ENCODE measurements at places on chromosomes 5 and 9.

- DNase-seq, result no peak
These were observed 478.5 kb upstream of the KIF2A start for GRCh38 chr5:61827445-61827975.

- DNase-seq, result no peak
These were observed 7.5 kb upstream of the UBE2R2 start for GRCh38 chr9:33809506-33809905.

GRCh38 chr9:70510157-70510770 lies 95.8 kb upstream of the KLF9 start:
- DNase-seq, result no peak

- DNase-seq, result no peak
These were observed 312.4 kb downstream of the DOCK8 start for GRCh38 chr9:526904-527591.

GRCh38 chr9:99400184-99400731 lies 178.2 kb downstream of the SEC61B start:
- DNase-seq, result no peak

DNA sequence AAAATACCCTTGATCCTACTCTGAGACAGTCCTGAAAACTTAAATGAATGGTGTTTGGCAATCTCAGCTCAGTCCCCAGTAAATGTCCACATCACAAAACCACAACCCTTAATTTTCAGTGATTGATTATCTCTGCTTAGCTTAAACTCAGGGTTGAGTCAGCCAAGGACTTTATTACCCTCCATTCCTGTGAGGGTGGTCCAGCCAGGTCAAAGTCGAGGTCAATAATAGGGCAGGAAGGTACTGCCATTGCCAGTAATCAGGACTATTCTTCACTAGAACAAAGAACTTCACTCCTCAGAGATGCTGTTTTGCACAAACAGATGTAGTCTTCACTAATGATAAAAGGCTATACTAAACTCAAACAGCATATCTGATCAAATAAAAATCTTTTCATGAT lies 499.4 kb downstream of the ISL1 start:
- no peak for DNase-seq

- DNase-seq, result no peak
These were observed 8.7 kb upstream of the RANBP6 start for GRCh38 chr9:6024035-6024554.

DNA sequence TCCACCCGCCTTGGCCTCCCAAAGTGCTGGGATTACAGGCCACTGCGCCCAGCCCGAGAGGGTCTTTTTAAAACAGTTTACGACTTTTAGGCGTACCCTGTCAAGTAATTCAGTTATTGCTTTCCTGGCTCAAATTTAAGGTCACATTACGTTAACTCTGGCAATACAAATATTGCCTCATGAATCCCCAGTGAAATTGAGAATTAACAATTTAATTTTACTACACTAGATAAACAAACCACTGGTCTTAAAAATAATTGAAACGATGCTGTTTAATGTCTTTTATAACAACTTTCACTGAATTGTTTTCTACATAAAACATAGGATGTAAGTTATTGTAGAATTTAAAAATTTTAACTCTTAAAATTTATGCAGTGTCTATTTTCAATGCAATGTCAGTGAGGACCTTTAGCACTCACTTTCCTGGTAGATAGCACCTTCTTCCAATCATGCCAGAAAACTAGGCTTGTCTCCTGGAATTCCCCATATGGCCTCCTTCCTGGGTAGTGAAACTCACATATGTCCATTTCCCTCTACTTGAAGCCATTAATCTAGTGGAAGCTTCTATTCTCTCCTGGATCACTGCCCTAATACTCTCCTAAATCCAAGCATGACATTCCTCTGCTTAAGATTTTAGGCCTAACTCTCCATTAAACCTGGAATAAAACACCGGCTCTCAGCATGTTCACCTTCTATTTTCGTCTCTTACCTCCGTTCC lies 13.5 kb downstream of the BASP1 start:
- no peak for DNase-seq

DNA sequence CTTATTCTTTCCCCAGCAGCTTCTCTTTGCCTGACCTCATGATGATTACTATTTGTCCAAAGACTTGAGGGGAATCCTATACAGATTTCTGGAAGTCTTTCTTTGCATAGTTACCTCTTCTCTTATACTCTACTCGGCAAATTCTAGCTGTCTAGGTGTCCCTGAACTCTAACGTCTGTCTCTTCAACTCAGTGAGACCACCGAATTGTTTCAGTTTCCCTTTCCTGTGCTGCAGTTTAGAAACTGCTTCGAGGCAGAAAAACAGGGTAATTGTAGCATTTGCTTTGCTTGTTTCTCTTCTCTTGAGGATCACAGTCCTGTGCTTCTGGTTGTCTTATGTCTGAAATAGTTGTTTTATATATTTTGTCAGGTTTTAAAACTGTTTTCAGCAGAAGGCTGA lies 14.8 kb downstream of the LVRN start:
- DNase-seq, result no peak

GRCh38 chr5:102545175-102545574 lies 46.4 kb upstream of the SLCO6A1 start:
- DNase-seq, result no peak

- no peak for DNase-seq
These were observed 721.5 kb upstream of the DMAC1 start for GRCh38 chr9:8521112-8521511.

DNA sequence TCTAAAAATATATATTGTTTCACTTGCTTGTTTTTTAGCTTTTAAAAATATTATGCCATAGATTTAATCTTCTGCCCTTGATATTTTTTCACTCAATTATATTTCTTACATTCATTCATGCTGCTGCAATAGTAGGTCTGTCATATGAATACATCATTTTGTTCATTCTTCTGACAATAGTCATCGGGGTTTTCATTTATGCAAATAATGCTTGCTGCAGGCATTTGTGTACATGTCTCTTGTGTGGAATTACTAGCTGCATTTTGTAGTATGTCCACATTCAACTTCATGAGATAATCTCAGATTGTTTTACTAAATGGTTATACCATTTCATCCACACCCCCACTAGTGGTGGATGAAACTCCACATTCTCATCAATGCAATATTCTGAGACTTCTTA lies 5.3 kb upstream of the PLPP1 start:
- no peak for DNase-seq

DNA sequence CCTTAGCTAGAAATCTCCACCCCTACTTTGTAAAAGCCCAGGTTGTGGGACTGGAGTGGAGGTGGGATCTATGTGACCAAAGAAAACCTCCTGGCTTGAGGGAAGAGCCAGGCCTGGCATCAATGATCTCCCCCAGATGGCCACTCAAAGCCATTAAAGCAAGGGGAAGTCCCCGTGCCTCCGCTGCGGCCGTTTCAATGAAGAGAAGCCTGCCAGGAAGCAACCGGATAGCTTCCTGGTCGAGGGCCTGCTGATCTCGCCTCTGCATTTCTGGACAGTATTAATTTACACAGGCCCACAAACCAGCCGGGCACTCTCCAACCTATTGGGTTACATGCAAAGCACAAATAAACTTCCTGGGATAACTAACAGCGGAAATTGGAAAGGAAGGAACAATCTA lies 160.5 kb upstream of the MSX2 start:
- DNase-seq, result no peak

DNA sequence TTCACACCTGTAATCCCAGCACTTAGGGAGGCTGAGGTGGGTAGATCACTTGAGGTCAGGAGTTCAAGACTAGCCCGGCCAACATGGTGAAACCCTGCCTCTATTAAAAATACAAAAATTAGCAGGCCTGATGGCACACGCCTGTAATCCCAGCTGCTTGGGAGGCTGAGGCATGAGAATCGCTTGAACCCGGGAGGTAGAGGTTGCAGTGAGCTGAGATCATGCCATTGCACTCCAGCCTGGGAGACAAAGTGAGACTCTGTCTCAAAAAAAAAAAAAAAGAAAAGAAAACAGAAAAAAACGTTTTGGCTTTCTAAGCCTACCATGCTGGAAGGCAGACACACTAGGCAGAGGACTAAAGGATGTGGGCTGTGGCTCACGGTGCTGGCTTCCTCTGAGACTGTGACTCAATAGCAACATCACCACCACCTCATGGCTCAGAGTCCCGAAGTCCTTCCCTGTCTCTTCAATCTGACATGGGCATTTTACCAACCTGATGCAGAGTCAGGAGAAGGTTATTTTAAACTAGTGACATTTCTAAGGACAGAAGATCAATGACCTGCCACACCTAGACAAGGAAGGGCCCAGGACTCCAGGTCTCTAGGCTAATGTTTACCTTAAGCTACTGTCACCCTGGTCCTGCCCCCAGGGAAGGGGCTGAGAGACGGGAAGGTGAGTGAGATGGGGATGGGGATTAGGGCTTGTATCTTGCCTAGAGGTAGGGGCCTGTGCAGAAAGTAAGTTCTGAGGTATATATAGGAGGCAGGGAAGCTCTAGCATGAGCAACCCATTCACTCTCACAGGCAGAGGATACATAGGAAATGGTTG lies 3.7 kb downstream of the ECSCR start:
- DNase-seq, result peak; percentile 59

GRCh38 chr5:16152601-16153568 lies 26.7 kb downstream of the MARCHF11 start:
- DNase-seq, result no peak

DNA sequence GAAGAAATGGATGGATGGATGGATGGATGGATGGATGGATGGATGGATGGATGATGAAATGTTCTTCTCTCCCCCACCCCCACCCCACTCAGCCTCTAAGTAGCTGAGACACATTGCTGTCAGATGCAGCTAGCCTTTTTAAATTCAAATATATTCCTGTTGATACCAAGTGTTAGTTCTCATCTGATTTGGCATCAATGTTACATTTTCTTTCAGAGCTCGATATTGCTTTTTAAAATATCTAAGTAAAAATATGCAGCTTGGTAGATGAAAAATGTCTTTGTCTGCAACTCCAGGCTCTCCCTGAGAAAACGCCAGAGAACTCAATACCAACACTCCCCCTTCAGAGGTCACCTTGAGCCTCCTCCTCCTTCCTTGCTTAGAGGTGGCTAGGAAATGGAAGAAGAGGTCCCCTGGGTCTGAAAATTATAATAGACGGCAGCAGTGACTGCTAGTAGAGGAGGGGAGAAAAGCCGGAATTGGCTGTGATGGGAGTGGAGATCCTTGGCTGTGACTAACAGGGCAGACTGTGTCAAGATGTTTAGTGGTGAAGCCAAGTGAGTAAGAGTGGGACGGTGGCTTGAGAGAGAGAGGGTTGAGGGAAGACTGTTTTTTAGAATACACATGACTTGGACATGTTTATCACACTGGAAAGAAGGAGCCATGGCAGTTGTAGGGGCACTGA lies 156.0 kb downstream of the ZNF462 start:
- DNase-seq, result no peak

- no peak for DNase-seq
These were observed 106.7 kb upstream of the SLC28A3 start for GRCh38 chr9:84447305-84447704.

GRCh38 chr5:132459983-132460838 lies 30.4 kb downstream of the IRF1 start:
- peak; percentile 85 for DNase-seq

DNA sequence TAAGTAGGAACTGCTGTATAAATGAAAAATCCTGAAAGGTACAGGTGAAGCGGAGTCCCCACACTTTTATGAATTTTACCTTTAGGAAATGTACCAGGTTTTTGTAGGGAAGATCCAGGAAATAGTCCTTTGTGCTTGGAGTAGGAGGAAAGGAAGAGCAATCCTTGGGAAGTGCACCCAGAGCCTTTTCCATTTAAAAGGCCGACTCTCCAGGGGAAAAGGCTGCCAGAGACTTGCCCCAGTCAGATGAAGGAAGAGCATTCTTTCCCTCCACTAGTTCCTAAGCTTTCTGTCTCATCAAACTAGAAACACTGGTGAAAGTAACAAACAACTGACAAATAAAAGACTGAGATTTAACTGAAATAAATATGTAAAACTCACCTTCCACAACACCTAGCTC lies 779.4 kb upstream of the CDH6 start:
- no peak for DNase-seq

DNA sequence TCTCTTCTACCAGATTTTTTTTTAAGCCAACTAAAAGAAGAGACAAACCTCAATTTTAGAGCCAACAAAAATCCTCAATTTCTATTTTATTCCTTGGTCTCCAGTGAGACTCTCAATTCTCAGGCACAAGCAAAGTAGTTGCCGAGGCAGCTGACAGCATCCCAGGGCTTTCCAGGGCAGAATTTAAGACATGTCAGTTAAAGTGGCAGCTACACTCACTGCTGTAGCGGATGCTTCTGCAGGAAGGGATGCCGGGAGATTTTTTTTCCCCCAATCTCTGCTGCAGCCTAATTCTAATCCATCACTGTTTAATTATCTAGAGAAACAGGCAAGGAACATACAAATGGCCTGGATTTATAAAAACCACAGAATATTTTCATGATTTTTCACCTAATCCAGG lies 57.0 kb downstream of the TTC39B start:
- DNase-seq, result no peak

- DNase-seq, result no peak
These were observed 20.1 kb upstream of the LTC4S start for GRCh38 chr5:179773686-179774040.
